ENCODE measurements at places on chromosomes 7 and 10.

DNA sequence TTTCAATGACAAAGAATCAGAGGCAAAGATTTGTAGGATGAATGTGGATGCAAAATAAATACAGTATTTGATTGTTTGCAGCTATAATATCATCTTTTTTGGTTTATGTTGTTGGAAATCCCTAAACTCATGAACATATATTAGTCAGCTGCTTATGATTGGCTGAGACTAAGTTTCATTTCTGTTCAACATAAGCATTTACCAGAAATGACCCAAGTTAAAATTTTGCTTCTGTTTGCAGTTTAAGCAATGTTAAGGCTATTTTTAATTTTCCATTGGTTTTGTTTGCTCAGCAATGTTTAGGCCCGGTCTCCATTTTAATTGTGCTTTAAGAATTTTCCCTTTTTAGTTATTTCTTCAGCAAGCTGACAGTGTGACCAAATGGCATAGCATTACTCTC, 22.0 kb downstream of the GIMAP6 start:
- no peak for DNase-seq

- DNase-seq: no peak
Measured at GRCh38 chr10:42988069-42988468, 88.8 kb upstream of the RET start.

DNA sequence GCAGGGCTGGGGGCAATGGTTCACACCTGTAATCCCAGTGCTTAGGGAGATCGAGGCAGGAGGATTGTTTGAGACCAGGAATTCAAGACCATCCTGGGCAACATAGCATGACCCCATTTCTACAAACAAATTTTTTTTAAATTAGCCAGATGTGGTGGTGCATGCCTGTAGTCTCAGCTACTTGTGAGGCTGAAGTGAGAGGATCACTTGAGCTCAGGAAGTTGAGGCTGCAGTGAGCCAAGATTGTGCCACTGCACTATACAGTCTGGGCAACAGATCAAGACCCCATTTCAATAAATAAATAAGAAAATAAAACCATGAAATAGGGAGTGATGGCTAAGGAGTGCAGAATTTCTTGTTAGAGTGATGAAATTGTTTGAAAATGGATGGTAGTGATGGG, 8.9 kb downstream of the GRID2IP start:
- DNase-seq: no peak

DNA sequence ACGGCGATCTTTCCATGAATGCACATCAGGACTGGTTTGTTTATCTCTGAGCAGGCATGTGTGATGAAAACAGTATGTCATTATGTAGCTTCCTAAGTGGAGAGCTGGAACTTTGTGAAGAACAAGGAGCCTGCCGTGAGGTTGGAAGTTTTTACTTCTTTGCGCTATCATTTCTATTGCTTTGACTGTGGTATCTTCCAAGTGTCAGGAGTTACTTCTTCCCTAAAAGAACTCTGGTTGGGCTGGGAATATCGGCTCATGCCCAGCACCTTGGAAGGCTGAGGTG, 167.4 kb upstream of the AHR start:
- no peak for DNase-seq

DNA sequence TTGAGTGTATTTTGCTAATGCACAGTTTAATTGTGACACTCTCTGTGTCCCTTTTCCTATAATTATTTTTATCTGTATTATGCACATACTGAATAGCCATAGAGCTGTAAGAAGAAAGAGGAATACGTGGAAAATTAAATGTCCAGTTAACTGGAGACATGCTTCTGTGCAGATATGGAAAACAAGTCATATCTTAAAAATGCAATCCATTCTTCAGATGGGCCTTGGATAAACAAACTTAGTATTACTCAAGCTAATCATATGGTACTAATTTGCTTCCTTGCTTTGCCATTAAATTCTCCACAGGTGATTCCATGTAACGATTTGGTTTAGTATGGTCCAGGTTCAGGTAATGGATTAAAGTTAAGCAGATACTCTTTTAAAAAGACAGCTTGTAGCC, 201.2 kb upstream of the CELF2 start:
- DNase-seq: no peak

DNA sequence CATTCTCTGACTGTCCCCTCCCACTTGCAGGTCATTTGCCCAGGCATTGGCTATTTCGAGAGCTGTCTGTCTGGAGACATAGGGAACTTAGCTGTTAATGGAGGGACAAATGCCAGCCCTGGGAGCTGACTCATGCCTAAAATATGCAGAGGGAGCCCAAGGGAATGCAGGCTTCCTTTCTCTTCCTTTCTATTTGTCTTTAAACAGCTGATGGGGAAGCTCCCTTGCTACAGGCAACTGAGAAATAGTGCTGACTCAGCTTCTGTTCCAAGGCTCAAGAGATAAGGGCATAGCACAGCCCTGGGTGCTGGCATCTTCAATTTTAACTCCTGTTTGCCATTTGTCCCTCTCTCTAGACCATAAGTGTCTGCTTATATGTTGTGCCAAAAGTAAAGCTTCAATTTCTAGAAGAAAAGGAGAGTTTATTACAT, 82.7 kb upstream of the C1GALT1 start:
- DNase-seq: peak; percentile 91

DNA sequence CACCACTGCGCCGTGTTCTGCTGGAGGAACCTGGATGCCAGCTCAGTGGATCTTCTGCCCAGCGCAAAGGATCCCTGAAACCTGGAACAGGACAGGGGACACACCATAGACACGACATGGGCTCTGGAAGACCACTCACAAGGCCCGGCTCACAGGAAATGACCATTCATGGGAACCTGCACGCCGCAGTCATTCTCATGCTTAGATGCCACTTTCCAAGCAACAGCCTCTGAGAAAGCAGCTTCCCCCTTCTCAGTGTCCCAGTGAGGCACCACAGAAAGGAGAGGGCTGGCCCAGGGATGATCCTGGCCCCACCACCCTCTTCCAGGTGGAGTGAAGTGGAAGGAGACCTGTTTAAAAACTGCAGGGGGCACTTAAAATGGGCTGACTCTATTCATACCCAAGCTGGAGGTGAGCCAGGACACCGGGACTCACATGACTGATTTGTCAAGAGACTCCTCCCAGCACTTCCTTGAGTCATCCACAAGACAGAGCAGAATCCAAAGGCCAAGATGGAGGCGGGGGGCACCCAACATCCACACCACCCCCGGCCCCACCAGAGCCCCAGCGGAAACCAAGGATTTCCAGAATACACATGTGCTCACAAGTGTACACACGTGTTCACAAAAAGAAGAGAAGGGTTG, 11.2 kb downstream of the CTBP2 start:
- DNase-seq: peak; percentile 60

- no peak for DNase-seq
Measured at GRCh38 chr7:2553108-2553507, 2.2 kb downstream of the BRAT1 start.

- DNase-seq: no peak
Measured at GRCh38 chr10:118358327-118358726, 16.2 kb upstream of the FAM204A start.

DNA sequence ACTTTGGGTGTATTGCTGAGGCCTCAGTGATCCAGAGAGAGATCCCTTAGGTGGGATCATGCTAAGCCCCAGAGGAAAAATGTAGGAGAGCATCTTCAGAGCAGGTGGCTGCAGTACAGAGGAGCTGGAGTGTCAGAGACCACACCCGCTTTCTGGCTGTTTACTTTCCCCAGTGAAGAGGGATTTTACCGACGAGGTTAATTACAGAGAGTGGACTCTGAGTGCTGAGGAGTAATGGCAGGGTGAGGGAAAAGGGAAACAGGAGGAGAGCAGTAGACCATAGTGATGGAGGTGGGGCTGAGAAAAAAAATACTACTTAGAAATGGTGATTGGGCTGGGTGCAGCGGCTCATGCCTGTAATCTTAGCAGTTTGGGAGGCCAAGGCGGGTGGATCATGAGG, 43.3 kb upstream of the HBP1 start:
- DNase-seq: no peak

Data from glomerular endothelial cell (primary cell).